Muscle of leg (tissue), 16 donors: ENCODE measurements at places on chromosomes 4 and X. TPM values are rescaled to one million over a fixed set of nuclear protein-coding genes. Genes with fewer than 3 reads are reported as not detected.

GRCh38 chr4:1283711-1284110 is 6.0 kb upstream of the MAEA start:
- no peak for DNase-seq

DNA sequence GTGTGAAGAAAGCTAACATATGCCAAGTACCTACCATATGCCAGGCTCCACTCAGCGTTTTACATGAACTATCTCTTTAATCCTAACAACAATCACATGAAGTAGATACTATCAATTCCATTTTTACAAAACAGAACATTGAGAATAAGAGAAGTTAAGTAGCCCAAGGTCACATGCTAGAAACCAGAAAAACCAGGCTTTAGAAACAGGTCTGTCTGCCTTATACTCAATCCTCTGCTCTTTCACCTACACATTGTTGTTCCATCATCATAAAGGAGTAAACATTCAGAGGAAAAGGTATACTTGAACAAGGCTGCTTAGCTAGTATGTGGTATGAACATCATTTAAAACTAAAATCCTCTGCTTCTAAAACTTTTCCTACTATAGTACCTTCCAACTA is 42.1 kb downstream of the WDFY3 start:
- no peak for DNase-seq

GRCh38 chr4:68257719-68258118 is 12.2 kb upstream of the TMPRSS11B start:
- DNase-seq = no peak

DNA sequence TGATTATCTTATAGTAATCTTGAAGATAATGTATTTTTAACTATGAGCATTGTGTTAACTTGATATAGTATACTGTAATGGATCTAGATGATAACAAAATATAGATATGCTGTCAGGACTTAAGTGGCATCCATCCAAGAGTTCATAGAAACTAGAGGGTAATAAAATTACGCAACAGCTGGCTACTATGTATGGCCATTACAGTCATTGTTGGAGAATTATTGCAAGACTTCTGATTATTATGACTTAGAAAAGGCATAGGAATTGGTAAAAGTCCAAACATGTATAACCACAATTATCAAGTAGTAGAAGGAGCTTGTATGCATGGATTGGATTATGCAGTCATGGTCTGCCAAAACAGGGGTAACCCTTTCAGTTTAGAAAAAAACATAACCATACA is 9.5 kb downstream of the OGT start:
- peak; percentile 9 for DNase-seq

DNA sequence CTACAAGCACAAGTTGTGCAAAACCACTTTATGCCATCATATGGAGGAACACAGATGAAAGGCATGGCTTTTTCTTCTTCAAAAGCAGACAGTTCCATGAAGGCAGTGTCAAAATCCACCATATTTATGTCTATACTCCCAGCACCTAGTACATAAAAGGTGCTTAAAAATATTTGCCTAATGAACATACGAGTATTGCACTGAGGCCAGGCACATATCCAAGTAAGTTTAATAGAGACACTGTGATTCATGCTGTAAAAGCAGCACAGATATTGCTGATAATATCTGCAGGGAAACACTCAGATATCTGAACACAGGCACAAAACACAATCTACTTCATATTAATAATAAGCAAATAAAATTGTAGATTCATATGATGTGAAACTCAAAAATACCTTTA is 48.1 kb upstream of the CXCL8 start:
- no peak for DNase-seq

GRCh38 chr4:139300431-139301112 is 733 bp upstream of the NAA15 start:
- DNase-seq = peak; percentile 62

- DNase-seq = no peak
Observed at GRCh38 chr4:38920677-38921076, 53.1 kb downstream of the FAM114A1 start.

- peak; percentile 49 for DNase-seq
Observed at GRCh38 chrX:22041907-22042530, 9.9 kb downstream of the PHEX start.

DNA sequence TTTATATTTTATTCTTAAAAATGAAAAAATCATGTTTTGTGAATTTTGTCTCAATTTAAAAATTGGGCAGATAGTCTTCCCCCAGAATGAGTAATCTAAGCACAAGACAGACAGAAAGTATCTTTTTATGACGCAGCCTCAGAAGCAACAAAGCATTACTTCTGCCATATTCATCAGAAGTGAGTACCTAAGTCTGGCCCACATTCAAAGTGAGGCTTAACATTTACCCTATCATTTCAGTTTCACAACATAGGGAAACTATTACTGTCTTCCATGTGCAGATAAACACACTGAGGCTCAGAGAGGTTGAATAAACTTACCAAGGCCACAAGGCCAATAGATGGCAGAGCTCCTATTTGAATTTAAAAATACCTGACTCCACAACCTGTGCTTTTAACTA is 4.4 kb upstream of the PRDX4 start:
- no peak for DNase-seq

The SPINK2 gene
- polyA plus RNA-seq = not detected

The OFD1 gene
- 20.3 TPM for polyA plus RNA-seq

The LNX1 gene
- 5.1 TPM for polyA plus RNA-seq

The OPRPN gene
- not detected for polyA plus RNA-seq
